ENCODE measurements at places on chromosomes 3 and 15. TPM values are rescaled to one million over a fixed set of nuclear protein-coding genes. Genes with fewer than 3 reads are reported as not detected.

DNA sequence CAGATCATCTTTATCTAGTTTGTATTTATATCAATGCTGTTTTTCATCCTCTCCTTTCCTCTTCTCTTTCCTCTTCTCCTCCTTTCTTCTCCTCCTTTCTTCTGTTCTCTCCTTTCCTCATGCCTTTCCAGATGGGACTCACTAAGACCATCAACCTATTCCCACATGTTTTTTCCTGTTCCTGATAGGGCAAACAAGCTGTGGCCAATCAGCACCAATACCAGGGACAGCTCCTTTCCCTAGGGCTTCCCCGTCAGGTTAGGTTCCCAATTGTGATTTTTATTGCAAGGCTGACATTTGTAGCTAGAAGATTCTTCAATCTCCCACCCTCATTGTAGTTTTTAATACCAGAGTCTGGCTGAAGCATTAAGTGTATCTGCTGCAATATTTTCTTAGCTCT, 76.3 kb upstream of the COL8A1 start:
- no peak for DNase-seq

GRCh38 chr3:178826435-178827123, 245.0 kb downstream of the ZMAT3 start:
- no peak for DNase-seq

The PLEKHO2 gene
- 9.1 TPM for total RNA-seq

The CSPG5 gene
- total RNA-seq, result 0.22 TPM

The MUSTN1 gene
- total RNA-seq, result 17.8 TPM

The RBP2 gene
- total RNA-seq, result not detected

GRCh38 chr15:63210151-63211091, 21.0 kb downstream of the RAB8B start:
- no peak for DNase-seq

The TXNRD3 gene
- total RNA-seq, result 5.4 TPM

DNA sequence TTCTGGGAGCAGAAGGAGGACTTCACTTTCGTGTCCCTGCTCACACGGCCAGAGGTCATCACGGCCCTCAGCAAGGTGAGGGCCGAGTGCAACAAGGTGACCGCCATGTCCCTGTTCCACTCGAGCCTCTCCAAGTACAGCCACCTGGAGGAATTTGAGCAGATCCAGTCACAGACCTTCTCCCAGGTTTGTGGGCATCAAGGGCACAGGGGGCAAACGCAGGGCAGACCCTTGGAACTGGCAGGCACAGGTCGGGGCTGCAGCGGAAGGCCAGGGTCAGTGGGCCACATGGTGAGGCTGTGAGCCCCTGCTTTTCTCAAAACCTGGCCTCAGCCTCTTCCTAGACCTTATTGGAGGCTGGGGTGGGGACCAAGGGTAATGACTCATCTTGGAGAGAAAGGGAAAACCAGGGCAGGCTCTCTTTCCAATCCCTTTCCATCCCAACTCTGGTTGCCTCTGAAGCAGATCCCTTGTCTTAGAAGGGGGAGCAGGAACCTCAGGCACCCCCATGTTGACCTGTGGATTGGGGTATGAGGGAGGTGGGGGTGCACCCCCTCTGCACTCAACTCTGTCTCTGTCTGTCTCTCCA, 29.5 kb downstream of the DNAH1 start:
- DNase-seq, result peak; percentile 6

- DNase-seq, result no peak
Measured at GRCh38 chr3:136485777-136486176, 235.6 kb downstream of the PCCB start.

Data from Right ventricle myocardium superior (tissue), 1 donor.